ENCODE measurements at places on chromosomes 4 and X.
A peak's percentile ranks its signal among the peaks of the same experiment; 100 is the strongest.

DNA sequence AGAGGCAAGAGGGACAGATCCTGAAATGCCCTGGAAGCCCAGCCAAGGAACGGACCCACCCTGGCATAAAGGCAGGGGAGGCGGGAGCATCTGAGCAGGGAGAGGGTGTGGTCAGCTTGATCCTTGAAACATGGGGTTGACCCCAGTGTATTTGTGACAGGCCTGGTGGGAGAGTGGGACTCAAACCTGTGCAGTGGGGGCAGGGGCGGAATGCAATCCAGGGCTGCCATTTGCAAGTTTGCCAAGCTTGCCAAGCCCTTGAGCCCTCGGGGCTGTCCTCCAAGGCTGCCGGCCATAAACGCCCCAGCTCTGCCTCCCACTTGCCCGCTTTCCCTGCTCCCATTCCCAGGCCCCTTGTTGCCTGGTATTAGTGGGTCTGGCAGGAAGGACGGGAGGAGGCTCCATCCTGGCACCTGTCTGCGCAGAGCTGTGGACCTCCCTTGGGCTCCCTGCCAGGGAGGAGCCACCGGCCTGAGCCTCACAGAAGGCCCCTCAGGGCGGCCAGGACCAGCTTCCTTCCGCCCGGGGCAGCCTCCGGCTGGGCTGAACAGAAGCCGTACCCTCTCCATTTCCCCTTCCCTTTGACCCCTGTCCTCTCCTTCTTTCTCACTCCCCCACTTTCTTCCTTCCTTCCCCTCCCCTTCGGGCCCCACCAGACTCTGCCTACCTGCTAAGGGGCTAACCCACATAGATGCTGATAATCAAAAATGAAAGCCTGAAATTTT is 661 bp downstream of the S100P start:
- DNase-seq, result no peak

- DNase-seq, result no peak
These were observed 285.3 kb upstream of the RASGEF1B start for GRCh38 chr4:81756973-81757372.

GRCh38 chrX:20399728-20400414 is 133.2 kb upstream of the RPS6KA3 start:
- no peak for DNase-seq

DNA sequence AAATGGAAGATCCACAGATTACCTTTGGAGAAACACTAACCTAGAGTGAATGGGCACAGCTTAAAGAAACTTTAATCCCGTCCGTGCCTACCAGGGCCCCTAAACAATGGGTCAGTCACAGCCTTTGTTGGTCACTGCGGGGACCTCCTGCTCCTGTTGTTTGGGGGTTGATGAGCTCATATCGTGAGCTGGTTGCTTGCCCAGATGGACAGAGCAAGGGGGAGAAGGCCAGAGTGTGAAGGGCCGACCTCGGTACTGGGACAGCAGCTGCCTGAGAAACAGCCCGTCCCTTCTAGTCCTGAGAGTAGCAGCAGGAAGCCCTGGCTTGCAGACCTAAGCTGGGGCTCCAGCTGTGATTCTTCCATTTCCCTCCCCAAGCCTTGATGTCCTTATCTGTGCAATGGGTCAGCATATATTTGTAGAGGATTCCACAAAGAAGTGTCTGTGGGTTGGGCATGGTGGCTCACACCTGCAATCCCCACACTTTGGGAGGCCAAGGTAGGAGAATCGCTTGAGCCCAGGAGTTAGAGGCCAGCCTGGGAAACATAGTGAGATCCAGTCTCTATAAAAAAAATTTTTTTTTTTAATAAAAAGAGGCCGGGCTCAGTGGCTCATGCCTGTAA is 69.6 kb upstream of the SLC34A2 start:
- no peak for DNase-seq

- DNase-seq, result no peak
These were observed 36.9 kb upstream of the SPRY1 start for GRCh38 chr4:123359449-123360315.

- DNase-seq, result no peak
These were observed 109.1 kb downstream of the ANAPC4 start for GRCh38 chr4:25486171-25486570.

DNA sequence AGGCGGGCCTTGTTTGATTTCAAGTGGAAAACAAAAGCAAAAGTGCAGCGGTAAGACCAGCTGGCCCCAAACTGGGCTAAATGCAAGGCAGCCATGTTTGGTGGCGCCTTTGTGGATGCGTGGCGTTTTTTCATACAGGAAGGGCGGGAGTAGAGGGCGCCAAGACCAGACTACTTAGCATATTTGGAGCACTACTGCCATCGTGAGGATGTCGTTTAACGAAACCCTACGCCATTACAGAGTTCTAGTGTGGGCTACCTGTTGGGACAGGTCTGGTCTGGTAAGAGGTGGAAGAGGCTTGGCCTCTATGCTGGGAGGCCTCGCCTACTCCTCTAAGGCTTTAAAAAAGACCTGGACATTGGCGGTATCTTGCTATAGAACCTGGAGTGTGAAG is 230.7 kb upstream of the STK26 start:
- peak; percentile 80 for DNase-seq

GRCh38 chr4:38634047-38634759 is 29.8 kb upstream of the KLF3 start:
- DNase-seq, result no peak

GRCh38 chr4:65393078-65393477 is 277.2 kb downstream of the EPHA5 start:
- DNase-seq, result no peak

DNA sequence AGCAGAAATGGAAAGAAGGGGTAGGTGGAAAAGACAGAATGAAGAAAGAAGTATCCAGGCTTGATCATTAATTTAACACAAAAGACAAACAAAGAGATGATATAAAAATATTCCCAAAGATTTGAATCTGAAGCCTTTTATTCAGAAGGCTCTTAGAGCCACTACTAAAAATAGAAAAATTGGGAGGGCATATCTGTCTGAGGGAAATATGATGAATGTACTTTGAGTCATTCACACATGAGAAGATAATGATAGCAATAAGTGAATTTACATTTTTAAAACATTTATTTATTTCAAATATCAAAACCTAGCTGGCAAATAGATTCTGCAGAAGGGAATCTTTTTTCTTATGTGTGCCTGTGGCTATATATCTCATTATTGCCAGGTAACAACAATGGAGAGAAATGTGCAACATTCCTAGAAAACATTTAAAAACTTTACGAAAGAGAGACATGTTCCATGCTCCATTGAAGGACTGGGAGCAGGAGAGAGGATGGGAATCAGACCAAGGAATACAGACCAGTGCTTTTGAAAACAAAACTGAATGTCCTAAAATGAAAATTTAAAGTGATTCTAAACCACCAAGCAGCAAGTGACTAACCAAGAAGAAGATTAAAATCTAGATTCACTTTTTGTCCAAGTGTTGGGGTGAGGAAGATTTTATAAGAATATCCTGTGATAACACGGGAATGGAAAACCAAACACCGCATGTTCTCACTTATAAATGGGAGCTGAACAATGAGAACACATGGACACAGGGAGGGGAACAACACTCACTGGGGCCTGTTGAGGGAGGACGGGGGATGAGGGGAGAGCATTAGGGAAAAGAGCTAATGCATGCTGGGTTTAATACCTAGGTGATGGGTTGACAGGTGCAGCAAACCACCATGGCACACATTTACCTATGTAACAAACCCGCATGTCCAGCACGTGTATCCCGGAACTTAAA is 41.2 kb downstream of the ANXA5 start:
- DNase-seq, result no peak

DNA sequence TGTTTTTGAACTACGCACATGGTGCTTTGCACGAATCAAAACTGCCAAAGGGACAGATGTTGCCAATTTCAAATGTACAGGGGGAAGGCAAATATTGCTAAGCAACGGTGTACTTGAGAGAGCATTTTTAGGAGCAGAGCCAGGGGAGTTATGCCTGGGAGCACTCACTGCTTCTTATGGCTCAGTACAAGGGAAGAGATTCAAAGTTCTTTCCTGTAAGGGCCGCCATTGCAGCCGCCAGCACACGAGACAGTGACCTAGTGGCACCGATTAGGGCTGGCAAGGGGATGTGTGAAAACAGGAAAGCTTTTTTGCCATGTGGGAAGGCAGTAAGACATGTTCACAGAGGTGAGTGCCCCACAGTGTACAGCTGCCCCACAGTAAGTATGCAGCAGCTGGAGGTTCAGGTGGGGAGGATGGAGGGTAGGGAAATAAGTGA is 133.8 kb downstream of the AFF1 start:
- peak; percentile 94 for DNase-seq

DNA sequence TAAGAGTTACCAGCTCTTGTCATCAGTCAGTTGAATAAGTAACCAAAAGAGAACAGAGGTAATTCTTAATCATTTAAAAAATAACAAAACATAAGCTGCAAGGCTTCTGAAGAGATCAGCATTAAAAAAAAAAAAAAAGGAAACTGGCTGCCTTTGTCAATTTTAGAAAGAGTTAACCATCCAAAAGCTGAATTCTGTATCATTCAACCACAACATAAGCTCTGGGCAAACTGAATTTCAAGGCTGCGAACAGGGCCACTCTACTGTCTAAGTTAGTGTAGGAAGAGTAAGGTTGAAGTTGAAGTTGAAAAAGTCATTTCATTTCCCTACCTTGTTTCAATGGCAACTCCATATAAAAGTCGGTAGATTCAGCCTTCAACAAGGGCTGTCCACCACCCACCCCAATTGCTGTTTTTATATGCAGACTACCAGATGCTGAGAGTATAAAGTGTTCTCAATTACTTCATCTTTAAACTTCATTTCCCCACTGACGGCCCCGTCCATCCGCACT is 1.1 kb upstream of the LIN54 start:
- no peak for DNase-seq

GRCh38 chrX:155938132-155938531 is 57.0 kb downstream of the VAMP7 start:
- DNase-seq, result no peak

- no peak for DNase-seq
These were observed 60.9 kb upstream of the MXD4 start for GRCh38 chr4:2322841-2323240.

- DNase-seq, result no peak
These were observed 285.4 kb downstream of the UNC5C start for GRCh38 chr4:95263391-95263790.

GRCh38 chr4:74755486-74755885 is 38.8 kb downstream of the BTC start:
- DNase-seq, result no peak

GRCh38 chr4:55038176-55038890 is 87.1 kb downstream of the KDR start:
- DNase-seq, result no peak

GRCh38 chr4:114334884-114335330 is 263.7 kb upstream of the UGT8 start:
- DNase-seq, result no peak

- DNase-seq, result no peak
These were observed 92.5 kb downstream of the FBXL5 start for GRCh38 chr4:15562623-15563022.

GRCh38 chr4:128603081-128603480 is 206.4 kb upstream of the JADE1 start:
- DNase-seq, result no peak

GRCh38 chrX:149392921-149393320 is 112.2 kb downstream of the IDS start:
- DNase-seq, result peak; percentile 2

- no peak for DNase-seq
These were observed 66.4 kb downstream of the HPRT1 start for GRCh38 chrX:134526399-134526798.

DNA sequence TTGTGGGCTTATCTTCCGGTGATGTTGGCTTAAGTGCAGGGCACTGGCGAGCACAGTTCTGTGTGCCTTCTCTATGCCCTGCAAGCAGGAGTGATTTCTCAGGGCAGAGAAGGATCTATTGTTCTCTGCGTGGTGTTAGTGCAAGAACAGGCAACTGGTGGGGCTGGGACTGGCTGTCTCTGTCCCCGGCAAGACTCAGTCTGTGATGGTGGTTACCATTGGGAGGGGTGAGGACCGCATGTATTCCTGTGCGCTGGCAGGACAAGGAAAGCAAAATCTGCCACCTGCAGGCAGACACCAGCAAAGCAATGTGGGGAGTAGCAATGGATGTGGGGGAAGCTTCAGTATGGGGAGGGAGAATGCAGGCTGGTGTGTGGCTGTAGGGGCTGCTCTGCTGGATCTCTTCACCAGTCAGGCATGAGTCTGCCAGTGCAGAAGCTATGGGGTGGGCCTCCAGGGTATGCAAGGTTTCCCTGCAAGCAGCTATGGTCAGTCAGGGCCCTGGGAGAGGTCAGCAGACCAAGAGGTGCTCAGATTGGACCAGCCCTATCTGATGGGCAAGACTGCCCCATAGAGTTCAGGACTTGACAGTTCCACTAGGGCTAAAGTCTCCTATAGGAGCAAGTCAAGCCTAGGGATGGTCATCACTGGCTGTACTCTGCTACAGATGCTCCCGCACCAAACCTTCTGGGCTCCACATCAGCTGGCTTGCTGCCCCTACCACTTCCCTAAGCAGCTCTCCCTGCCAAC is 16.8 kb downstream of the PF4 start:
- no peak for DNase-seq

DNA sequence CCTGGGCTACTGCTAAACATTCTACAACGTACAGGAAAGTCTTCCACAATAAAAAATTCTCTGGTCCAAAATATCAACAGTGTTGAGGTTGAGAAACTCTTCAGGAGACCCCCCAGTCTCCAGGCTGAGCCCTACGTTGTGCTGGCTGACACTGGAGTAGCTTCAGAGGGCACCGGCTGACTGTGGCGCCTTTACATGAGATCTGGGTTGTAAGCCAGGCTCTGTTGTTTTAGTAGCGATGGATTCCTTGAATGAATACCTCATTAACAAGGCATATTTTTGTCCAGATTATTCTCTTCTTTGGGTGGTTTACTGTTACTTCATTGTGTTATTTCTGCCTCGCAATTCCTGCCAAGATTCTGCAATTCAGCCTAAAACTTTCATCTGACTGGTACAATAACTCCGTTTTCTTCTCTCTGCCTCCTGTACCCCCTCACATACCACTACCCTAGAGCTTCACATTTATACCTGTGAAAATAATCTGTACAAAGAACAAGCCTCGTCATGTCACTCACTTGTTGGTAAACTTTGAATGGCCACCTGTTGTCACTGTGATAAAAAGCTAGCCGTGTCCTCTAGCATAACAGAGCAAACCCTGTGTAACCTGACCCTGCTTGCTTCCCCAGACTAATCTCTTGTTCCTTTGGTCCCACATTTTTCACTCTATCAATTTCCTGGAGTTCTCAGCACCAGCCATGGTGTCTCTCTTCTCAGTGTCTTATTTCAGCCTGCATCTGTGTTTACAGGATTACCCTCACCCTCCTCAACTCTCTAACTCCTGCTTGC is 1476.1 kb upstream of the TENM3 start:
- no peak for DNase-seq

DNA sequence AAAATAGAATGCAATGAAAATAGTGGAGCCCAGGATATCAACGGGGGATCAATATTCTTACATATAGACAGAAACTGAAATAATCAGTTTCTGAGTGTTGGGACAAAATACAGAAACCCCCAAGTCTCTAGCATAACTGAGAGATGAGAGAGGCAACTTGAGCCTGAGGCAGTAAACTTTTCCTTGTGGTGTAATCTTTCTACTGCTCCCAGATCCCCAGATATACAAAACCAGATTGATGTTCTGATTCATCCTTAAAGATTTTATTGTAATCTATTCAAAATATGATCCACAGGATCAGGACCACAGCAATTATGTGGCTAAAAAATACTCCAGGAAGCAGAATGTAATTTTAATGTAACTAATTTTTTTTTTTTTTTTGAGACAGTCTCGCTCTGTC is 2282.6 kb downstream of the ARAP2 start:
- DNase-seq, result no peak

- no peak for DNase-seq
These were observed 553.4 kb downstream of the PPP4R3C start for GRCh38 chrX:26909728-26910127.

GRCh38 chrX:14032406-14032805 is 2.7 kb upstream of the GEMIN8 start:
- DNase-seq, result peak; percentile 20
